ENCODE measurements at places on chromosomes 12 and 14.

GRCh38 chr14:97428808-97429440 lies 631.7 kb downstream of the VRK1 start:
- DNase-seq, result no peak

DNA sequence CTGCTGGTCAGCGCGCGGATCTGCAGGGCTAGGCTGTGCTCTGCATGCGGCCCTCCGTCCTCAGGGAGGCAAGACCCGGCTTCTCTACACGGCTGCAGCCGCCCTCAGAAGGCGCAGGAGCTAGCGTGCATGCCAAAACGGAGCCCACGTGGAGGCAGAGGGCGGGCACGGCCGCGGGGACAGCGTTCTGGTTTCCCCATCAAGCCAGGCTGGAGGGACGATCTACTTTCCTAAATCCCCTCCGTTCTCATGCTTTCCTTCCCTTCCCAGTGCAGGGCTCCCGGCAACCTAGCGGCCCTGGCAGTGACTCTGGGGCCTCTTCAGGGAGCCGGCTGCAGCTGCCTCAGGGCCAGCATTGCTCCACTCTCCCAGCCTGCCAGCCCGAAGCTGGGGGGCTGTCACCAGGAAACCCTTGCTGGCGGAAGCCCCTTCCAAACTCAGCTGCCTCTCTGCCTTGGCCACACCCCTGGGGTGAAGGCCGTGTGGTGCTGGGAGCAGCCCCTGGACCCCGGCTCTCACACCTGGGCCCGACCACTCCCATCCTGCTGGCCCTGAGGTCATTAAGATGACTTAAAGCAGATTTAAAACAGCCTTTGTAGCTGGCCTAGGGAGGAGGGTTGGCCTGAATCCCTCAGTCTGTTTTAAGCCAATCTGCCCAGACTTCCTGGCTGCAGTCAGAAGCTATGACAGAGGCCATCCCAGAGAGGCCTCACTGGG lies 9.2 kb upstream of the GOLGA3 start:
- no peak for DNase-seq

- no peak for DNase-seq
Measured at GRCh38 chr14:103277931-103278330, 56.1 kb upstream of the EIF5 start.

GRCh38 chr12:96892104-96892503 lies 15.0 kb upstream of the NEDD1 start:
- DNase-seq, result no peak

- no peak for DNase-seq
Measured at GRCh38 chr12:1935242-1935641, 16.8 kb upstream of the CACNA2D4 start.

DNA sequence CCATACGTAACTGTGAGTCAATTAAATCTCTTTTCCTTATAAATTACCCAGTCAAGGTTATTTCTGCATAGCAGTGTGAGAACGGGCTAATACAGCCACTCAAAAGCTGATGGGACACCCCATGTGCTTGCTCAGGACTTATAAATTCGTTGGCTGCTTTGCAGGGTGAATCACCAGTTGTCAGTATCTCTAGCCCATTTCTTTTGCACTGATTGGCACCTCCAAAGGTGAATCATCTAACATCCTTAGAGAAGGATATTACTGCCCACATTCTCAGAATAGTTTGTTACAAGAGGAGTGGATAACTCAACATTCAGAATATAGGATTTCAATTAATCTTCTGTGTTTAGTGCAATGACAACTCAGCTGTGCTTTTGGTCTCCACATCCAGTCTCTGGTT lies 601.5 kb downstream of the KCNH5 start:
- DNase-seq, result no peak

DNA sequence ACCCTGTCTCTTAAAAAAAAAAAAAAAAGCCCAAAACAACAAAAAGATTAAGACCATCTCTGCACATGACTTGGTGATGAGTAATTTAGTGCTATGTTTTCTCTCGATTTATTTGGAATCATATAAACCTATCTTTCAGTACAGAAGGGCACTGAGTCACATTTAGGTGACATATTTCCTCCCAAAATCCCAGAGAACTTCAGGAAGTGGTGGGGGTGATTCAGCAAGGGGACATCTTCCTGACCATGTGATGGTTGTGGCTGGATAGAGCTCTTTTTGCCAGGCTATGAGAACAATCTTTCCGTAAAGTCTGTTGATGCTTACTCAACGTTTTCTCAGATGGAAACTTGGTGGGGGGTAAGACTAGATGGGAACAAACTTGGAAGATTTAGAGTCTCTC lies 50.0 kb downstream of the PPFIBP1 start:
- DNase-seq, result no peak

DNA sequence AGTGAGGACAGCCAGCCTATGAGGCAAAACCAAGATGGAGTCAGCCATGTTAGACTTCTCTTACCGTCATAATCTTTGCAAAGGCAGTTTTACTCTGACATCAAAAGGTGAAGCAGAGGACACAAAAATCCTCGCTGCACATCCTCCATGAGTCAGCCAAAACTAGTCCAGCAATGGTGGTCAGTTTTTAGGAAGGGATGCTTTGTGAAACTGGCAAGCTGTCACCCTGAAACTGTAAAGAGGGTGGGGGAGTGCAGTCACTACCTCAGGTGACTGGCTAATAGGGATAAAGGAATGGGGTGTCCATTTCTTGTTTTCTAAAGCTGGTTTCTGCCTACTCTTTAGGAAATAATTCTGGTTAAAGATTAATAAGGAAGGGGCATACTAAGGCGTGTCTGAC lies 5.4 kb upstream of the CIPC start:
- DNase-seq, result no peak

- DNase-seq, result no peak
Measured at GRCh38 chr12:89693639-89694202, 14.9 kb downstream of the ATP2B1 start.

GRCh38 chr12:106841510-106842302 lies 67.2 kb downstream of the RIC8B start:
- DNase-seq, result no peak

DNA sequence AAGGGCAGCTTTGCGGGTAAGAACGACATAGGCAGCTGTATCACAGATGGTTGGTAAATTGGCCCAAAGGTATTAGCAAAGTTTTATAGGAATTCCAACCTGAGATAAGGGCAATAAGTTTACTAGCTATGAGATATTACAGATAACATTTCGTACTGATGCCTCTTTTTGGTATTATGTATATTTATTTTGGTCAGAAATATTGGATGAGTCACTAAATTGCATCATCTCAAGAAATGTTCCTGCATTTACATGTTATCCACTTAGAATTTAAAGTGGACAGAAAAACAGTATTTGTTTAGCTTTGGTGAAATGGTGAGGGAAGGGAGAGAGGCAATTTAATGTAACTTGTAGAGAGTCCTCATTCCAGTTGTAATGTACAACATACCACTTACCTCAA lies 65.1 kb upstream of the PZP start:
- DNase-seq, result no peak

DNA sequence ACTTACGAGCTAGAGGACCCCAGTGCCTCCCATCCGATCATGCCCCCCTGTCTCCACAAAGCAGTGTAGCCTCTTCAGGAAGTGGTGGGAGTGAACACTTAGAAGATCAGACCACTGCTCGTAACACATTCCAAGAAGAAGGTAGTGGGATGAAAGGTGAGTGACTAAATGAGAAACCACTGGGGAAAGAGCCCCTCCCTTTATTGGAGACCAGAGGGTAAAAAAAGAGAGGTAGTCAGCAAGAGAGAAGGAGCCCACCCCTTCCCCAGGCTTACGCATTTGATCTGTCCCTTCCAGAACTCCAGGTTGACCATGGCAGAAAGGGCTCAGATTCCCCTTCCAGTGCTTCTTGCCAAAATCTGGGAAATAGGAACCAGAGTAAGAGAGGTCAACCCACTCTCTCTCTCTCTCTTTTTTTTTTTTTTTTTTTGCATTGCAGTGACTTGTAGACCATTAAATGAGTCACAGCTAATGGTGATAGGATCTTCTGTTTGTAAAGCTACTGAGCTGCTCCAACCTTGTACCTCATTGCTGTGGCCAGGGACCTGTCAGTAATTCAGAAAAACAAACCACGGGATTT lies 165.4 kb downstream of the GCH1 start:
- no peak for DNase-seq

DNA sequence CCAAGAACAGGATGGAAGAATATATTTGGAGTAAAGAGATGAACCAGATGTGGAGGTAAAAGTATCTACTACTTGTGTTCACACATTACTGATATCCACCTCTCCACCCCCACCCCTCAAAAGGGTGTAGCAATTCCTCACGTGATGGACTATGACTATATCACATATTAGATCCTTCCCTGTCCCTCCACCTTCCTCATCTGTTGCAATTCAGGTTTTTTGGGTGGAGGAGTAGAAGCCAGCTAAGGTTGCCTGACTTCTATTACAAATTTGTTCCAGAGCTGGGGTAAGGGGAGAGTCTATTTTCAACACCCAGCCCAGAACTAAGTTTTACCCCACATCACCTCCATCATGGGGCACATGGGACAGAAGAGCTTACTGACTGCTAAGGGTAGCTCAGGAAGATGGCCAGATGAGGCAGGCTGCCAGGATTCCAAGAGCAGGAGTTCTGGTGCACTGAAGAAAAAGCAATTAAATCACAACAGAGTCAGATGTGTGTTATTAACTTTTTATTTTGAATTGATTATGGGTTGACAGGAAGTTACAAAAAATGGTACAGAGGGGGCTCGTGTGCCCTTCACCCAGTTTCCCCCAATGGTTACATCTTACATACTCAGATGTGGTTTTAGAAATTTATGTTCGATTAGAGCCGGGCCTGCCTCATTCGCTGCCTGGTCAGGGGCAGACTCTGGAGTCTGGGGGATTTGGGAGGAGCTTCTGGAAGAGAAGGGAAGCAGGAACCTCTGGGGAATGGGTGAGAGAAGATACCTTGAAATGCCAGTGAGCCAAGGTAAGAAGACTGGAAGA lies 2.1 kb downstream of the RNASE13 start:
- no peak for DNase-seq

DNA sequence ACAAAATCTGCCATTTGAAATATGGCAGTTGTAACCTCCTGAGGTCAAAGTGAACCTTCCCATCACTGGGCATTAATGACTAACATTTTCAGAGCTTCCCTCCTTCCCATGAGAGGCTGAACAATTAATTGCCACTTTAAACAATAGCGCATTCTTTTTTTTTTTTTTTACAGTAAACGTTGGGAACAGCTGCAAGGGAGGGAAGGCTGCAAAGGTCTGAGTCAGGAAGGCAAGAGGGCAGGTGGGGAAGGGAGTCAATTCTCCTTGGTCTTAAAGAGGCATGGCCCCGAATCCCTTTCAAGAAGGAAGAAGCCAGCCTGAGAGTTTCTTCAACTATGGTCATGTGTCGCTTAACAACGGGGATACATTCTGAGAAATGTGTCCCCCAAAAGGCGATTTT lies 41.0 kb upstream of the PLEKHG3 start:
- DNase-seq, result no peak

DNA sequence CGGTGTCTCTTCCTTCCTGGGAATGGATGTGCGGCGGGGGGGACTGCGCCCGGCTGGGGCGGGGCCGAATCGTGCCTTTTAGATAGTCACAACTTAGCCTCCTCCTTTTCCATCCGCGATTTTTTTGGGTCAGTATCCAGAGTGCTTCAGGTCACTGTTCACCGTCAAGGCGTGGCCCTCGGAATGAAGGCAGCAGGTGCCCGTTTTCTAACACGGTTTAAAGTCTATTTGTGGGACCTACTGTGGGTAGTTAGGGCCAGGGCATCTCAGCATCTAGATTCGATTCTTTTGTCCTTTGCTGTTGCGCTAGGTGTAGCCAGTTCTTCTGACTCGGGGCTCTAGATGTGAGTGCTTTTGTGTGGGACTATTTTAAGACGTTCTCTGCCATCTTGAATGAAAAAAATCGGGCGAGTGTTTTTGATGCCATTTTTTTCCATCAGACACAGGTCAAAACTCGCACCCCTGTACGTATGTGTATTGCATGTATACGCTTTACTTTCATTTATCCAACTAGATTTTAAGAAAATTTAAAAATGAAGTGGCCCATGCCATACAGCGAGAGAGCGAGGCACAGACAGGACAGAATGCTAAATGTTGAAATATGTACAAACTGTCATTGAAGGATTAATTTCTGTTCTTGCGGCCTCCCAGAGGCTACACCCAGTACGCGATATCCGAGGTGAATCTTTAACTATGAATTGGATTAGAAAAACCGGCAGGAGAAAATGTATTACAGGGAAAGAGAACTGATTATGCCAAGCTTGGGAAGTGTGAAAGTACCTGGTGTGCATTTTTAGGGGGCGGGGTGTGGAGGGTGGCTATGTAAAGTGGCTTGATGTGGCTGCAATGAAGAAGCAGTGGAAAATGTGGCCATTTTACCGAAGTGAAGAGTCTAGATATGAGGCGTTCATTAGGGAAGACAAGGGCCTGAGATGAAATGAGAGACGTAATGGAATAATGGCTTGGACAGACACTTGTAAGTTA lies 835 bp downstream of the VEZT start:
- no peak for DNase-seq

DNA sequence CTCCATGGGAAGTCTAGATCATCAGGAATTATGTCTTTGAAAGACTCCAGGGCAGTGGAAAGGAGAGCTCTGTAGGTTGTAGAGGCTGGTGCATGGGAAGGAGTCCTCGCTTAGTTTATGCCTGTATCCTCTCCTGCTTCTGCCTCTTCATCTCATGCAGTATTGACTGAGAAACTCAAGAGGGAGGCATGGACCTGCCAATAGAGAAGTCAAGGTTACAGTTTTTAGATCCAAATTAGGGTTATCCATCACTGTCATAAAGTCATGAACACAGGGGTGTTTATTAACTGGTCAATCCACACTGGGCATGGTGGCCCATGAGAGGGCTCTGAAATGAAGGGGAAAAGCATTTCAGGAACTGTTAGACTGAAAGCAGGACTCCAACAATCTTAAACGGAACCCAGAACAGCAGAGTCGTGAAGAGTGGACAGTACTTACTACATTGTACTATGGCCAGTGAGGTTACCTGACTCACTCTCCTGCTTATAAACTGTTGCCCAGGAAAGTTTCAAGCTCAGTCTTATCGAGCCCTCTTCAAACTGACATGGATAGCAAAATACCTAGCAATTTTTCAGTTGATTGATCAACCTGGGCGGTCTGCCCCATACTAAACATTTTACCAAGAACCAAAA lies 30.1 kb upstream of the DHRS7 start:
- DNase-seq, result no peak

DNA sequence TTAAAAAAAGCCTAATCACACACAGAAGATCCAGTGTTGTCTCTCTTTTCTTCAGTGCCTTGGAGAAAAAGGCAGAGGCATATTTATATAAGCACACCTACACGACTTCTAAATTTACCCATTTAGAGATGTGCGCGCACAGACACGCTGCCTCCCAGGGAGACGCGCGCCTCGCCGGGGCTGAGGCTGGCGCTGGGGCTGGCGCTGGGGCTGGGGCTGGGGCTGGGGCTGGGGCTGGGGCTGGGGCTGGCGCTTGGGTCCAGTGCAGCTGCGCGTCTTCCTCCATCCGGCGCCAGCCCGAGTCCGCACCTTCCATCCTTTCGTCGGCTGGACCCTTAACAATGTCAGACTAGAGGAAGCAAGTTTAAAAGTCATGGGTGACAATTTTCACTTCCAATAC lies 118.4 kb upstream of the ARID2 start:
- no peak for DNase-seq

- DNase-seq, result no peak
Measured at GRCh38 chr12:42716491-42716891, 126.9 kb upstream of the PRICKLE1 start.

- DNase-seq, result no peak
Measured at GRCh38 chr12:124302807-124303578, 8.1 kb downstream of the RFLNA start.

GRCh38 chr12:64883264-64884163 lies 59.1 kb downstream of the TBC1D30 start:
- no peak for DNase-seq

Data from stimulated activated CD8-positive, alpha-beta memory T cell treated with anti-CD3 and anti-CD28 coated beads, Interleukin-4, amount 100 ng/mL, for 4 hours (primary cell).